ENCODE measurements at places on chromosomes 5 and 9. TPM values are rescaled to one million over a fixed set of nuclear protein-coding genes. Genes with fewer than 3 reads are reported as not detected.

The GABRB2 gene
- 17.3 TPM for total RNA-seq

The CEL gene
- 0.62 TPM for total RNA-seq

The STRBP gene
- 20.6 TPM for total RNA-seq

The DIPK1B gene
- 9.0 TPM for total RNA-seq

The IFNB1 gene
- not detected for total RNA-seq

The SPAAR gene
- 5.5 TPM for total RNA-seq

The DMRT2 gene
- total RNA-seq: 0.62 TPM
